Cardiac septum (tissue), 1 donor: ENCODE measurements at places on chromosomes 13 and 19. TPM values are rescaled to one million over a fixed set of nuclear protein-coding genes. Genes with fewer than 3 reads are reported as not detected.

The CYP2F1 gene
- not detected for total RNA-seq

The SPACA4 gene
- total RNA-seq, result not detected

The ZNF850 gene
- 3.3 TPM for total RNA-seq

The DCLK1 gene
- total RNA-seq, result 13.8 TPM

The ZNF793 gene
- 8.3 TPM for total RNA-seq

The PEAK3 gene
- total RNA-seq, result 0.19 TPM

The CRB3 gene
- not detected for total RNA-seq

DNA sequence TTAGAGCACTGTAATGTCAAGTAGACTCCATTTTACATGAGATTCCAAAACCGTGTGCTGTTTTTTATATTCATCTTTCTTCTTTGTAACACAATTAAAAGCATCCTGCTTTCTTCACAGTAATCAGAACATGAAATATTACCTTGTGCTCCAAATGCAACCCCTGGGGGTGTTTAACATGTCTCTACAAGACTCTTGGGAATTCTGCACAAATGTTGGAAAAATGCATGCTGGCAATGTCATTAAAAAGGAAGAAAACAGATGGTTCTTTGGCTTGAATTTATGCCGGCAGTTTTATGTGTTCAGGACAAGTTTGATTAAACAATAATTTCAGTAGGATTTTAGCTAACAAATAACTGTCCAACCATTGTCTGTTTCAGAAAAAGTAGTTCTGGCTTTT, 159.1 kb downstream of the LIG4 start:
- DNase-seq, result no peak

DNA sequence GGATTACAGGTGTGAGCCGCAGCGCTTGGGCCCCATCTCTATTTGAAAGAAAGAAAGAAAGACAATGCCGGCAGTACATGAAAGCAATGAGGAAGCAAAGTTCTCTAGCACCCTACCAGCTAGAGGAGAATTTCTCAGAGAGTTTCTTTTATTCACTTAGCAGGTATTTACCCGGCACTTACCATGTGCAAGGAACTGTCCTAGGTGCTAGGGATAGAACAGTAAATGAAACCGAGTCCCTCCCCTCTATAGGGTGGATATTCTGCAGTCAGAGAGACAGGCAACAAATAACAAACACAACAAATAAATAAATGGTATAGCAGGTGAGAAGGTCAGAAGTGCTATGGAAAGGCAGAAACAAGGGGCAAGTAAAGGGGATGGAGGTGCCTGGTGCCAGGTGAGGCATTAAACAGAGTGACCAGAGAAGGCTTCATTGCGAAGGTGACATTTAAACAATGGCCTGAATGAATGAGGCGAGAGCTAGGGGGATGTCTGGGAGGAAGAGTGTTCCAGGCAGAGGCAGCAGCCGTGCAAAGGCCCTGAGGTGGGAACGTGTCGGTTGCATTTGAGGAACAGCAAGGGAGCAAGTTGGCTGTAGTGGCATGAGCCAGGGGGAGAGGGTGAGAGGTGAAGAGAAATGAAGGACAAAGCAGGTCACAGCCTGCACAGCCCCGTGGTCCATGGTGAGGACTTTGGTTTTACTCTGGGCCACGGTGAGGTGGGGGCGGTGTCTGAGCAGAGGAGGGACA, 10.8 kb upstream of the MYH14 start:
- no peak for DNase-seq

GRCh38 chr13:109088624-109088917, 459.2 kb downstream of the MYO16 start:
- DNase-seq, result no peak

GRCh38 chr13:75581874-75582640, 32.5 kb downstream of the UCHL3 start:
- DNase-seq, result no peak

- DNase-seq, result no peak
Measured at GRCh38 chr13:53028063-53028462, 550 bp upstream of the OLFM4 start.

DNA sequence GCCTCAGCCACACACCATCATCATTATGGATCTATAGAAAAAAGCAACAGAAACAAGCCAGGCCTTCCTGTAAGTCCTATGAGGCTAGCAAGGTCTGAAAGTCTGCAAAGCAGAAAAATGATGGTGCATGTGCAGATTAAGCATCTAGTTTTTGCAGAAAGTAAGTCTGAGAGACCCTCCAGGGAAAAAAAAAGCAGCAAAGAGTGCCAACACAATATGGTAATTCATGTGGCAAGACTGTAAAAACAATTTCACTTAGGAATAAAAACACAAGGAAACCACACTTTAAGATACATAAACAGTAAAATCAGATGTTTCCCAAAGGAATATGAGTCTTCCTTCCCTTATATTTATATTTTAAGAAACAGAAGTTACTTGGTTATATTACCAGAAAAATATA, 112.3 kb upstream of the FBXL3 start:
- no peak for DNase-seq

- DNase-seq, result no peak
Measured at GRCh38 chr13:59865398-59865797, 298.3 kb downstream of the DIAPH3 start.

DNA sequence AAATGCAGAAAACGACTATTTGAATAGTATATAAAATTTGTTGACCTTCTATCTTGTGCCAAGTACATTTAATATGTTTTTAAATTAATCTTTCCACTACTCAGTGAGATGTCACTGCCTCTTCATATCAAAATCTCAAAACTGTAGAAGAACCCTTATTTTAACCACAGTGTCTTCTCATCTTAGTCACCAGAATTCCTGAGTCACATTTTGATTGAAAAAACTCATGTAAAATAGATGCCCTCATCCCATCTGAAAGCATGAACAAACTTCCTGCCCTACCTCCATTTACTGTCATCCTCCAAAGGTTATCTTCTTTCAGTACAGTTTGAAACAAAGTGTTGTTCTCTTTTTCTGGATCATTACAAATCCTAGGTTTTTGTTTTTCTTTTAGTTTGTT, 1215.4 kb downstream of the PCDH9 start:
- no peak for DNase-seq

- DNase-seq, result no peak
Measured at GRCh38 chr13:101218484-101218883, 197.8 kb downstream of the NALCN start.

DNA sequence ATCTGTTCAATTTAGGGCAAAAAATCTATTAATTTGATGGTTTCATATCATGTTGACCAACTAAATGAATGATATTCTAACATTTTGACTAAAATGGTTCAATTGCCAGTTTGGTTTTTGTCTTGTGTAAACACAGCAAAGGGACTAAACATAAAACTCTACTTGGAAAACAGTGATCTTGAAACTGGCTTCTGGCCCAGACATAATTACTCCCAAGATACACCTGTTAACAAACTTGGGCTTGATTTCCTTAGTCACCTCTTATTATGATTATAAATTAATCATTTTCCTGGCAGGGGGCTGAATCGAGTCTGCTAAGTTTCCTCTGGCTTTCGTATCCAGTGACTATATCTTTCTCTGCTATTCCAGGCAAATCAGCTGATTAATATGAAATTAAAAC, 78.0 kb upstream of the OXGR1 start:
- no peak for DNase-seq

DNA sequence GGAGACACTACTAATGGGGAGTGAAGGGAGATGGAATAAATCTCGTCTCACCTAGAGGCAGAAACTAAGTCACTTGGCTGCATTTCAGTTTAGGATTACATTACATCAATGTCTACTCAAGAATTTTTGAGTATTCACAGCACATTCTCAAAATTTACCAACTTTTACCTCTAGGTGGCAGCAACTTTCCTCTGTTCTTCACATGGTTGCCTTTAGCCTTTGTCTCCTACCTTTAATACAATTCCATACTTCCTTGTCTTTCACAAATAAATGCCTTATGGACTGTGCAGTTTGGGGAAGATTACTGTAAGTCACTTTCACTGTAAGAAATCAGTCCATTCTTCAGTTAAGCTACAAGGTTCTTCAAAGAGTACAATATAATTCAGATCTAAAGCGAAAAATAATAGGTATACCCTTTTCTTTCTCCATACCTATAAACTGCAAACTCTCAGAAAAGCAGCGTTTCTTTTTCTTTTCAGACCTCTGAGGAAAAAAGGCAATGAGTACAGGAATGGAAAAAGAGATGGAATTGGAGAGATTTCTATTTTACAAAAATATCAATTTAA, 379.4 kb downstream of the KLF12 start:
- no peak for DNase-seq

DNA sequence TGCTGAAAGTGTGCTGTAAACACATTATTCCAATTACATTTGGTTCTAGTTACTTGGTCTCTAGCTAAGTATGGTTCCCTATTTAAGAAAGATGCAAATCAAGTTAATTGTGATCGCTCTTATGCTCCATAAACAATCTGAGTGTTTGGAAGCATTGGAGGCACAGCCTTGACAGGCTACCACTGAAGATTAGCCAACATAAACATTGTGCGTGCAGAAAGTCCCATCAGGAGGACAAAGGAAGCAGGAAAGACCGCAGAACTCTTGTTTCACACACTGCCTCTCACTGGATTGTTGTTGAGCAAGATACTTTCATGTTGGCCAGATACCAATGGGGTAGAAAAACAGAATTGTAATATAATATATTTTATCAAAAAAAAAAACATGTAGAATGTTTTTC, 814.4 kb downstream of the EFNB2 start:
- DNase-seq, result no peak

GRCh38 chr13:83906240-83906820, 24.1 kb upstream of the SLITRK1 start:
- DNase-seq, result no peak

DNA sequence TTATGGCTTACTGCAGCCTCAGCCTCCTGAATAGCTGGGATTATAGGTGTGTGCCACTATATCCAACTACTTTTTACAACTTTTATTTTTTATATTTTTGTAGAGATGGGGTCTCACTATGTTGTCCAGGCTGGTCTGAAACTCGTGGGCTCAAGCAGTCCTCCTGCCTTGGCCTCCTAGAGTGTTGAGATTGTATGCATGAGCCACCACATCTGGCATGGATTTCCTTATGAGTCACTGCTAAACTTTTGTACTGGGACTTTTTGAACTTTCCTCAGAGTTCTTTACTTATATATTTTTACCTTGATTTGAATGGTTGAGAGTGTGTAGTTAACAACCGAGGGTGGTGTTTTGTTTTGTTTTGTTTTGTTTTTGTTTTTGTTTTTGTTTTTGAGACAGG, 33.4 kb downstream of the DNAJC3 start:
- no peak for DNase-seq

- no peak for DNase-seq
Measured at GRCh38 chr19:6047741-6048251, 62.5 kb downstream of the RFX2 start.

GRCh38 chr19:28670836-28671235, 542.1 kb downstream of the UQCRFS1 start:
- DNase-seq, result no peak

GRCh38 chr19:47416643-47416985, 2.7 kb downstream of the MEIS3 start:
- DNase-seq, result no peak

DNA sequence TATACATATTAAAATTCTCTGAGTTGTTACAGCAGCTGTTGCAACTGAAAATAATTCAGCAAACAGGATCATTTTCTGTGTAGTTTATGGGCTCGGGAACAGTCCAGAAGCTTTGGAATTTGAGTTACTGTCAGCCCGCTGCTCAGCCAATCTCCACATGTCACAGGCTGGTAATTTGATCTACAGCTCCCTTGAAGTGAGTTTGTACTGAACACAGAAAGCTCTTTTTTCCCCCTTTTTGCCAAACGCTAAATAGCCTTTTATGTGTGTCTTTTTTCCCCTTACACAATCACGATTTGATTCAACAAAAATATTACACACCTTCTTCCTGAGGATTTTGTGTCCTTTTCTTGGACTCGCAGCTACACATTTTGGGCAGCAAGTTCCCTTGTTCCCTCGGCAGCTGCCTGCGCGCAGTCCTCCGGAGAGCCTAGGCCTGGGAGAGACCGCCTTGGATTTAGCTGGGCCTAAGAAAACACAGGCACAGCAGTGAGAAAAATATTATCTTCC, 371.4 kb downstream of the KCNRG start:
- DNase-seq, result no peak

- no peak for DNase-seq
Measured at GRCh38 chr13:21078501-21078900, 17.1 kb upstream of the LATS2 start.

- no peak for DNase-seq
Measured at GRCh38 chr13:46906405-46906804, 9.6 kb upstream of the HTR2A start.

- DNase-seq, result no peak
Measured at GRCh38 chr19:38149661-38150061, 74.4 kb downstream of the DPF1 start.

- DNase-seq, result no peak
Measured at GRCh38 chr19:47110521-47111005, 3.0 kb downstream of the ZC3H4 start.

GRCh38 chr13:59494560-59494970, 669.2 kb downstream of the DIAPH3 start:
- DNase-seq, result no peak

- no peak for DNase-seq
Measured at GRCh38 chr13:50747737-50748350, 95.6 kb downstream of the DLEU7 start.

GRCh38 chr13:20714563-20715329, 11.2 kb downstream of the IL17D start:
- DNase-seq, result no peak

- DNase-seq, result no peak
Measured at GRCh38 chr13:28658539-28658795, 463 bp upstream of the POMP start.

DNA sequence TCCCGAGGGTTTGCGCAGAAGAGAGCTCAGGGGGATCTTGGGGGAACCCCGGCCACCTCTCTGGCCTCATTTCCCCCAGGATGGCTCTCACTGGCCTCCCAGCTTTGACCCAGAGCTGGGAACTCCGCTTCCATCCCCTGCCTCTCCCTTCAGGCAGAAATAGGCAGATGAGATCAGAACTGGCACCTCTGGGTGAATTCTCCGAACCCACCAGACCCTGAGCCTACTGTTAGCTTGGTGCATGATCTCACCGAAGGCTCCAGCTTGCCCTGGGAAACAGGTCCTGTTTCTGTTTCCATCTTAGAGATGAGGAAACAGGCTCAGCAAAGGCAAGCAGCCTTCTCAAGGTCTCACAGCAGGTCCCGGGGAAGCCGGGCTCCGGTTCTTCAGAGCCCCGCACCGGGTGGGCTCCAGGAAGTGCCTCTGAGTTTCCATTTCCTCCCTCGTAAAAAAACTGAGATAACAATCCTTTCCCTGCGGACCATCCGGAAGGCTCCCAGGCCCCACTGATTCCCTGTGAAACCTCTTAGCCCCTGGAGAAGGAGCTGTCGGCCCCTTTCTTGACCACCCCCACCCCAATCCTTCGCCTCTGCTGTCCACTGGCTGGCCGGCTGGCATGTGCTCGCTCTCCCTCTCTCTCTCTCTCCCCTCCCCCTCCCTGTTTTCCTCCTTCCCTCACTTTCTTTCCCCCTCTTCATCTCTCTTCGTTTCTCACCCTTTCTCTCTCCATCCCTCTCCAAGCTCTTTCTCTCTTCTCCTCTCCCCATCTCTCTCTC, 2.1 kb downstream of the NECTIN2 start:
- no peak for DNase-seq

DNA sequence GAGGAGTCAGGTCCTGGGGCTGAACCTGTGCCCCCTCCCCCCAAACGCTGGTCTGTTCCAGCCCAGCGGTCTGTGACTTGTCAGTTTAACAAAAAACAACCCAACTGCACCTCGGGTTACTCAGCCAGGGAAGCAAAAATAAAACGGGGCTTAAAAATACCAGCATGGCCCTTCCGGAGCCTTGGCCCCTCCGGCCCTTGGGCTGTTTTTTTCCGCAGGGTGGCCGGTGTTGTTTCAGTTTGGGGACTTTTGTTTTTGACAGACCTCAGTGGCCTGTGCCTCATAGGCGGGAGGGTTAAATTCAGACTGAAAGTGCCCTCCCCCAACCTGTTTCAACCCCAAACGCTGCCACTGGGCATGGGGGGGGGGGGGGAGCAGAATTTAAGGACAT, 4.0 kb downstream of the TCF3 start:
- DNase-seq, result no peak
